GM12878 (cell line): ENCODE measurements at places on chromosomes 16 and 17. TPM values are rescaled to one million over a fixed set of nuclear protein-coding genes. Genes with fewer than 3 reads are reported as not detected.
A peak's percentile ranks its signal among the peaks of the same experiment; 100 is the strongest.

GRCh38 chr16:85929259-85929721 is 30.3 kb downstream of the IRF8 start:
- no peaks in the 10 kb centered on the region for H3K27me3 ChIP-seq
- DNase-seq, result no peak
- no peak overlapping the region for H3K27ac ChIP-seq
- no peaks in the 10 kb centered on the region for H3K36me3 ChIP-seq
- peaks cover 15% of the 10 kb centered on the region for H3K4me1 ChIP-seq
- H3K4me3 ChIP-seq, result no peak overlapping the region

GRCh38 chr17:47663912-47664623 is 14.3 kb downstream of the KPNB1 start:
- H3K27me3 ChIP-seq, result no peaks in the 10 kb centered on the region
- H3K4me3 ChIP-seq, result 0 out of 2 replicates have a peak overlapping the region, but pooled peaks have one; percentile 35
- H3K27ac ChIP-seq, result peak overlapping the region; percentile 50
- H3K4me1 ChIP-seq, result peaks cover 32% of the 10 kb centered on the region

DNA sequence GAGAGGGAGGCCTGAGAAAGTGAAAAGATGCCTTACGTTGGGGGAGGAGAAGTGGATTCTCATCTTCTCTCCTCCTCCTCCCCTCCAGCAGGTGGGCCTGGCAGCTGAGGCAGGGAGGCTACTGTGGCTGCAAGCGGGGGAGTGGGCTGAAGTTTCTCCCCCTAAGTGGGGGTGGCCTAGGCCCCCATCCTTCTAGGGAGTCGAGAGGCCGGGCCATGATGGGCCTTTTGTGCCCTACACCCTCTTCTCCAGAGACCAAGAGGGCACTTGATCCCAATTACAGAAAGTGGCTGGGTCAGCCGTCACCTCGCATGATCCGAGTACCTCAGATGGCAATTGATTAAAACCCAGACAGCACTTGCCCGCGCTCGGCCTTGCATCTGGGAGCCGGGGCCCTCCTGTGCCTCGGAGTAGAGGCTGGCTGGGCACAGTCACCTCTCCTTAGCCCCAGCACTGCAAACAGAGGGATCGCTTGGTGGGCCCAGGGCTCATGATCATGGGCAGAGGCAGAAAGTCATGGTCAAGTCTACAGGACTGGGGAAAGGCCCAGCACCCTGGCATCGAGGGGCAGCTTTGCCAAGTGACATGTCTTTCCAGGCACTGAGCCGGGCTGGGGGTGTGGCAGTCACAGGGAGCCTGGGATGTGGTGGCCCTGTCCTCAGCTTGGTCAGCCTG is 78.3 kb downstream of the IRX5 start:
- no peaks in the 10 kb centered on the region for H3K4me1 ChIP-seq
- no peak for DNase-seq
- no peak overlapping the region for H3K27ac ChIP-seq
- no peaks in the 10 kb centered on the region for H3K36me3 ChIP-seq

GRCh38 chr16:49862694-49863093 is 6.8 kb upstream of the ZNF423 start:
- no peaks in the 10 kb centered on the region for H3K36me3 ChIP-seq
- no peak overlapping the region for H3K27ac ChIP-seq
- no peak for DNase-seq

DNA sequence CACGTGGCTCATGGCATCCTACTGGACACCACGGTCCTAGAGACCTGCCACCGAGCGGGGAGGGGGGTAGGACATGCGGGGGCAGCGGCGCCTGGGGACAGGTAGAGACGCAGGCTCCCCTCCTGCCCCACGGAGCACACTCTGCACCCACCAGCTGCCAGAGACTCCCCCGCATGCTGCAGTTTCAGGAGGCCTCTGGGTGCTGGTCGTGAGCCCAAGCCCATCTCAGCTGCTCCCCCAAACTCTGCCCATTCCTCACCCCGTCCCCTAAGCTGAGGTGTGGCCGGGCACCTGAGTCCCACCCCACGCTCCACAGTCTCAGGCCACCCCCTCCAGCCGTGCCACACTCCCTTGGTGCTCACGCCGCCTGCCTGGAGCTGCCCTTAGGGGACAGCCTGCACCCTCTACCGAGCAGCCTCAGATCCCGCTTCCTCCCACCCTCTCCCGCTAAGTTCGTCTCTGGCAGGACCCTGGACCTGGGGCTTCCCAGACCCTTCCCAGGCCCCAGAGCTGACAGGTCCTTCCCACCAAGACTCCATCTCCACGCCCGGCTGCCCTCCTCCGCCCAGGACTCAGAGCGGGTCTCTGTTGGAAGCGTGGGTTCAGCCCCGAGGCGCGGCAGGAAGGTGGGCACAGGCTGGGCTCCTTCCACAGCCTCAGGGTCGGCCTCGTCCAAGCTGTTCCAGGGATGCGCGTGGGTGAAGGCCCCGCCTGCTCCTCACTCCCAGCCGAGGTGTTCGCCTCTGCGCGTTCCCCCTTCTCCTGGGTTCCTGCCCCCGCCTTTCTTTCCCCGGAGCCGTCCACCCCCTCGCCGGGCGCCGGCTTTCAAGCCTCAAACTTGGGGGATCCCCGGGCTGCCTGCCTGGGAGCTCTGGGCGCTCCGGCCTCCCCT is 1.3 kb downstream of the RAB40B start:
- H3K4me1 ChIP-seq, result peaks cover 4% of the 10 kb centered on the region
- H3K27ac ChIP-seq, result no peak overlapping the region
- H3K36me3 ChIP-seq, result no peaks in the 10 kb centered on the region

GRCh38 chr17:290626-291025 is 62.0 kb downstream of the RPH3AL start:
- no peak for DNase-seq
- no peaks in the 10 kb centered on the region; the same call in 1 of the 2 replicates for H3K27me3 ChIP-seq
- no peak overlapping the region for H3K4me3 ChIP-seq
- H3K4me1 ChIP-seq, result no peaks in the 10 kb centered on the region
- H3K36me3 ChIP-seq, result no peaks in the 10 kb centered on the region
- H3K27ac ChIP-seq, result no peak overlapping the region

DNA sequence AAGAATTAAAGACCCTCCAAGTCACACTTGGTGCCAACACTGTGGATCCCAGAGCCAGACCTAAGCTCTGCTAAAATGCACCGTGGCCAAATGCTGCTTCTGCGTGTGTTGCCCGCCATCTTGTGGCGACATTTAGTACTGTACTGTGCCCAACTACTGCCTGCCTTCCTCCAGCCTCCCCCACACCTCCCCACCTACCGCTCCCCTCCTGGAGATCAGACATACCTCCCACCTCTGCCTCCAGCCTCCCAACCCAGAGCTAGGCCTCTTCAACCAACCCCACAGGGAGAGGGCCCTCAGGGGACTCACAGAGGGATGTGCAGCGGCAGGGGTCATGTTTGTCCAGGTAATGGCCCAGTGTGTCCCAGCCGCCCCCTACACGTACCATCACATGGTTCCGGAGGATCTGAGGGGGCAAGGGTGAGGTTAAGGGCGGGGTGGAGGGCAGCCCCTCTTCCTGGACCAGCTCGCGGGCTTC is 5.5 kb downstream of the GAS2L2 start:
- H3K4me1 ChIP-seq, result no peaks in the 10 kb centered on the region
- DNase-seq, result peak; percentile 17
- no peaks in the 10 kb centered on the region for H3K36me3 ChIP-seq
- no peak overlapping the region for H3K4me3 ChIP-seq
- no peak overlapping the region for H3K27ac ChIP-seq
- peaks cover 2% of the 10 kb centered on the region; the same call in 1 of the 2 replicates for H3K27me3 ChIP-seq

- H3K4me3 ChIP-seq, result no peak overlapping the region
- peak; percentile 13 for DNase-seq
- no peaks in the 10 kb centered on the region for H3K4me1 ChIP-seq
- H3K27ac ChIP-seq, result no peak overlapping the region
These were observed 383.1 kb downstream of the KCNJ2 start for GRCh38 chr17:70552230-70552981.

- DNase-seq, result no peak
- H3K36me3 ChIP-seq, result no peaks in the 10 kb centered on the region
- H3K4me1 ChIP-seq, result no peaks in the 10 kb centered on the region
- no peak overlapping the region for H3K4me3 ChIP-seq
- peaks cover 3% of the 10 kb centered on the region; the same call in 1 of the 2 replicates for H3K27me3 ChIP-seq
- H3K27ac ChIP-seq, result no peak overlapping the region
These were observed 16.0 kb downstream of the SOX8 start for GRCh38 chr16:997440-998051.

DNA sequence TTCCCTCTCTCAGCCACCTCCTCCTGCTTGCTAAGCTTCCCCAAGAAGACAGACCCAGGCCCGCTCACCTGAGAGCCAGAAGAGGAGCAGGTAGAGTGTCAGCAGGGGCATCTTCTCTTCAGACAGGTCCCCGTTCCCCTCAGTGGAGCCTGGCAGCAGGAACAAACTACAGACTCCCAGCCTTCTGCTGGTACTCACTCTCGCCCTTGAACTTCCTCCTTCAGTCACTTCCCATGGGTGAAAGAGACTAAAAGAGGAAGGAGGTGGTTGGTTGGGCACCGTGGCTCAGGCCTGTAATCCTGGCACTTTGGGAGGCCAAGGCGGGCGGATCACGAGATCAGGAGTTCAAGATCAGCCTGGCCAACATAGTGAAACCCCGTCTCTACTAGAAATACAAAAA is at the start of gene CD300LF:
Gene CD300LF, minus strand, starts transcription at position 168 of the 400 bp plus-strand sequence. Its CDS starts 57 bp downstream, at position 111.
- no peak within 1 kb of the TSS for H3K4me3 ChIP-seq
- peaks cover 3% of the 10 kb centered on the region for H3K4me1 ChIP-seq
- no peaks in the 10 kb centered on the region for H3K36me3 ChIP-seq
- DNase-seq, result no peak

DNA sequence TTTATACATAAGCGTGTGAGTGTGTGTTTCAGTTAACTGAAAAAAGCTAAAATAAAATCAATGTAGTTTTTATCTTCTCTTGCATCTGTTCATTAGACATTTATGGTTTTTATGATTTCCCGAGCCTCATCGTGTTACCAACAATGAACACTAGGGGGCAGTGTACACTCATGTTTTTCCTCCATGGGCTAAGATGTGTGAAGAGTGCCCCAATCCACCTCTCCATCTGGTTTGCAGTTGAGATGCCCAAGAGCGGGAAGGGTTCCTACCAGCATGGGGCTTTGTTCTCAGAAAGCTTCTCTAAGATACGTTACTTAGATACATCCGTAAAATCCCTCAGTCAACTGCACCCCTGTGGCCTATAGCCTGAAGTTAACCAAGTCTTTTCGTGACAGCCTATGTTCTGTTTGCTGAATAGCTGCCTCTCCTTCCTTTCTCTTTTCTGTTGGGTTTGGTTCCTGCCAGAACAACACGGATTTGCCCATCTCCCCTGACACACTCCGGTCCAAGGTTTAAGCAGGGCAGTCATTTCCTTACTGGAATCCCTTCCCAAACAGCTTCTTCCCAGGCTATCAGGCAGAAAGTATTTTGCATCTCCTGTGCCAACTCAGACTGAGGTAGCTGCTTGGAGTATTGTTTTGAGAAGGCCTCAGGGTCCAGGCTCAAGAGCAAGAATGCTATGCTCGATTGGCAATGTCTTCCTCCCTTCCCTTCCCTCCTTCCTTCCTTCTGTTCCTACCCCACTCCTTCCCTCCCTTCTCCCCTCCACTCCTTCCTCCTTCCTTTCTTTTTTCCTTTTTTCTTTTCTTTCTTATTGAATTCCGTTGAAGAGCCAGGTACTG is 12.9 kb upstream of the ELAC2 start:
- no peaks in the 10 kb centered on the region for H3K4me1 ChIP-seq
- H3K27me3 ChIP-seq, result no peaks in the 10 kb centered on the region
- DNase-seq, result no peak
- H3K4me3 ChIP-seq, result no peak overlapping the region
- no peak overlapping the region for H3K27ac ChIP-seq
- H3K36me3 ChIP-seq, result no peaks in the 10 kb centered on the region

- H3K27ac ChIP-seq, result no peak overlapping the region
- no peak for DNase-seq
These were observed 175.3 kb upstream of the HS3ST3A1 start for GRCh38 chr17:13777003-13777402.

DNA sequence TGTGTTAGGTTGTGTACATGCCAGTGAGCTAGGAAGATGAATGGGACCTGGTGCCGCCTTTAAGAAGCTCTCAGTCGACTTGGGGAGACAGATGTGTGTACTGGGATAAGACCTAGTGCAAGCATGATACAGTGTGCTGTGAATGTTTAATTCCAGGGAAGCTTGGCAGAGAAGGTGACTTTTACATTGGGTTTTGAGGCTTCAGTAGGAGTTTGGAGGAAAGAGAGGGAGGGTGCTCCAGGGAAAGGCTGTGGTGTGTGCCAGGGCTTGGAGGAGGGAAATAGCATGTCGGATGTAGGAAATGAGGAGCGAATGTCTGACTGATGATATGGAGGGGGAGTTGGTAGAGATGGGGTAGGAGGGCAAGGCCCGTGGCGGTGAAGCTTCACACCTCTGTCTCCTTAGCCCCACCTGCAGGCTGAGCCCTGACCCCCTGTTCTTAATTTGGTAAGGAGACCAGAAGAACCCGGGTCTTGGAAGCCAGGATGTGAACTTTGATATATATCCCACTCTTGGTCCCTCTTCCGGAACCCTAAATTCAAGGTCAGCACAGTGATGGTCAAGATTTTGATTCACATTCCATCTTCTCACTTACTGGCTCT is 76.6 kb downstream of the PLCG2 start:
- no peaks in the 10 kb centered on the region for H3K27me3 ChIP-seq
- no peak overlapping the region for H3K4me3 ChIP-seq
- peaks cover 34% of the 10 kb centered on the region for H3K36me3 ChIP-seq
- no peak overlapping the region for H3K27ac ChIP-seq
- H3K4me1 ChIP-seq, result peaks cover 6% of the 10 kb centered on the region

GRCh38 chr16:86359571-86359970 is 150.8 kb upstream of the FOXF1 start:
- no peaks in the 10 kb centered on the region for H3K27me3 ChIP-seq
- no peak for DNase-seq
- no peaks in the 10 kb centered on the region for H3K4me1 ChIP-seq
- H3K27ac ChIP-seq, result no peak overlapping the region

DNA sequence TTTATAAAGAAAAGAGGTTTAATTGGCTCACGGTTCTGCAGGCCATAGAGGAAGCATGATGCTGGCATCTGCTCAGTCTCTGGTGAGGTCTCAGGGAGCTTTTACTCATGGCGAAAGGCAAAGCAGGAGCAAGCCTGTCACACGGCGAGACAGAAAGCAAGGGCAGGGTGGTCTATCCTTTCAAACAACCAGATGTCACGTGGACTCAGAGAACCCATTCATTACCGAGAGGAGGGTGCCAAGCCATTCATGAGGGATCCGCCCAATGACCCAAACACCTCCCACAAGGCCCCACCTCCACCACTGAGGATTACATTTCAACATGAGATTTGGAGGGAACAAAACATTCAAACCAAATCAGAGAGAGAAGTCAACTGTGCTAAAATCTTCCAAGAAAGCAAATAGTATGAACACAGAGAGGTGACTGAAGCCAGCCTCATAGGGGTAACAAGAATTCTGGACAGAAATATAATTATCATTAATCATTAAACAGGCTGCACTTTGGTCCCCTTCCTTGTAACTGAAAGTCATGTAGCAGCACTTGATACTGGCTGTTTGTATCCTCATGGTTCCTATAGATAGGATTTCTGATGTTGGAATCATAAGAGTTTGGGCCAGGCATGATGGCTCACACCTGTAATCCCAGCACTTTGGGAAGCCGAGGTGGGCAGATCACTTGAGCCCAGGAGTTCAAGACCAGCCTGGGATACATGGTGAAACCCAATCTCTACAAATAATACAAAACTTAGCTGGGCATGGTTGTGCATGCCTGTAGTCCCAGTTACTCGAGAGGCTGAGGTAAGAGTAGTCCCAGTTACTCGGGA is 52.5 kb upstream of the B4GALNT2 start:
- H3K4me3 ChIP-seq, result no peak overlapping the region
- no peak overlapping the region for H3K27ac ChIP-seq
- H3K36me3 ChIP-seq, result no peaks in the 10 kb centered on the region
- no peak for DNase-seq

- DNase-seq, result no peak
- H3K27ac ChIP-seq, result no peak overlapping the region
- H3K4me3 ChIP-seq, result no peak overlapping the region
- no peaks in the 10 kb centered on the region; the same call in 1 of the 2 replicates for H3K36me3 ChIP-seq
These were observed 45.3 kb downstream of the RAI1 start for GRCh38 chr17:17726458-17727060.

SLC9A5 gene
- 2.4 and 3.2 TPM in 2 replicates for total RNA-seq

HSD17B2 gene
- not detected in 2 replicates for total RNA-seq

RAB11FIP4 gene
- 27.0 and 28.7 TPM in 2 replicates for total RNA-seq

ALDOA gene
- total RNA-seq, result 1,355 and 1,356 TPM in 2 replicates

RNF112 gene
- not detected in 2 replicates for total RNA-seq

RDM1 gene
- total RNA-seq, result 9.7 and 12.1 TPM in 2 replicates
